ENCODE measurements at places on chromosomes 6 and 20.

- DNase-seq, result no peak
Measured at GRCh38 chr6:46288835-46289234, 118.1 kb upstream of the ENPP5 start.

DNA sequence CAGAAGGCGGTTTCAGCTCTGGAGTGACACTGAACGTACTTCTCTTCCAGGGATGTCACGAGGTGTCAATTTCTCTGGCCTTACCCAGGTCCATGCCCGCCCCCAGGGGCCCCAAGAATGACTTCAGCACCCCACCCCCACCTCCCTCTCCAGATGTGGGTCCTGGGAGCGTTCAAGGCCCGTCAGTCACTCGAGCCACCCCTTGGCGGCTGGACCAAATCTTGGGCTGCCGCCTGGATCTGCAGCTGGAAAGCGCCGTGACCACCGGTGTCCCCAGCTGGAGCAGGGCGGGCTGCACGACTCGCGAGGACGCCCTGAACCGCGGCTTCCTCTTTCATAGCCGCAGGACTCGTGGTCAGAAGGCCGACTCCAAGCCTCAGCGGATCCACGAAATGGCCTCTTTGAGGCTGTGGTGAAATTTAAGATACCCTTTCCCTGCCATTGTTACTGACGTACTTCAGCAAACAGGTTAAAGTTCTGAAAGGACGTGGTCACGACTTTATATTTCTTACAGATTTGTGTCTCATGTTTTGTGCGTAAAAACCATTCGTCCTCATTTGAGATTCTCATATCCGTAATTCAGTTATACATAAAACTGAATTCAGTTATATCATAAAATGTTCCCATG is 29.3 kb downstream of the TRIM38 start:
- DNase-seq, result peak; percentile 82

GRCh38 chr20:5845681-5846615 is 95.7 kb downstream of the SHLD1 start:
- no peak for DNase-seq

DNA sequence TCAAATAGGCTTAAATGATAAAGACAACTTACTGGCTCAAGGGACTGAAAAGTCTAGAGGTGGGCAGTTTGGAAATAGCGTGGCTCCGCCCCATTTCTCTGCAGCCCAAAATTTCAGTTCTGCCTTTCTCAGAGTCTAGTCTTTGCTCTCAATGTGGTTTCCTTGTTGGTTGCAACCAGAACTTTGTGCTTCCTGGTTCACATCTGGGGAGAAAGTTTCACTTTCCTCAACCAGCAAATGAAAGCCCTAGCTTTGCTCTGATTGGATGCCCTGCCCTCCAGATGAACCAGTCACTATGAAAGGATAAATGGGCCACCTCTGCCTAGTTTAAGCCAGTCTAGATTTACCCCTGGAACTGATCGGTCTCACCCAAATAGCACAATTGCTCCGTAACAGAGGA is 14.9 kb downstream of the SYCP2L start:
- no peak for DNase-seq

GRCh38 chr6:72382602-72383529 is 239.0 kb upstream of the KCNQ5 start:
- DNase-seq, result no peak

- DNase-seq, result no peak
Measured at GRCh38 chr6:166351715-166352285, 9.5 kb upstream of the SFT2D1 start.

DNA sequence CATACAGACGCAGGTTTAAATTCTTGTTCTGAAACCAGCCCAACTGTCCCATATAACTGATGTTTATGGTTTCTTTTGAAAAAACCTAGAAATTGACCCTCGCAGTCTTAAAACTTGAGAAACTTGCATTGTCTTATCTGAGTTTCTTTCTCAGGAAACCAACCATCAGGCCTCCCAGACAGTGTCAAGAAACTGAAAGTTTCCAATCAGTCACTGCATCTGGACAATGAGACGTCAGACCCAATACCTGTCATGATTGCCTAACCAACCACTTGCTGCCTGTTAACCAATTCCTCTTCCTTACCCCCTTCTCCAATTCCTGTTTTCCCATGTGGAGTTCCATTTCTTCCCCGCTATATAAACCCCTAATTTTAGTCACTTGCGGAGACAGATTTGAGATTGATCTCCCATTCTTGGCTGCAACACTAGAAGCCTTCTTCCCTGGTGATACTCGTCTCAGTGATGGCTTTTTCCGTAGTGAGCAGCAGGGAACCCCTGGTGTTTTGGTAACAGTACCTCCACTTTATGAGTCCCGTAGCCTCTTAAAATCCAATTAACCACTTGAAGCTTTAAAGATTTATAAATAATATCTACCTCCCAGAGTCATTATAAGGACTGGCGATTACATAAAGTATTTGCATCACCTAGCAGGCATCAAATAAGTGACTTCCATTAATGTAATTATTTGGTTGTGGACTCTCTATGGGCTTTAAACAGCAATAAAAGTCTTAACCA is 49.3 kb downstream of the GPR63 start:
- DNase-seq, result peak; percentile 1

- DNase-seq, result no peak
Measured at GRCh38 chr6:2791450-2791974, 26.3 kb downstream of the WRNIP1 start.

DNA sequence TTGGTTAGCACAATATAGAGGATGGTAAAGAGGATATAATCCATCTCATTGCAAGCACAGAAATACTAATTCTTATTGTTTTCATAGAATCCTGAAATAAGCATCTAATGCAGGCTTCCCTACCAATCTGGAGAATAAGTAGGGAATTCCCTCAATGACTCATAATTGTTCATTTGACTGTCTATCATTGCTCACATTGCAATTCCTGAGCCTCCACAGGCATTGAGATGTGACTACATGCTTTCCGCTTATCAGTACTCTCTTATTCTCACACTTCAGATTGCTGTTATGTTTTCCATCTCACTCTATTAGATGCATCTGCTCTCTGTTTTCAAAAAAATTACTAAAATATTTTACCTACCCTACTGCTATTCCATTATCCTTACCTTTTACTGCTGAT is 216.2 kb upstream of the PRSS16 start:
- DNase-seq, result no peak

DNA sequence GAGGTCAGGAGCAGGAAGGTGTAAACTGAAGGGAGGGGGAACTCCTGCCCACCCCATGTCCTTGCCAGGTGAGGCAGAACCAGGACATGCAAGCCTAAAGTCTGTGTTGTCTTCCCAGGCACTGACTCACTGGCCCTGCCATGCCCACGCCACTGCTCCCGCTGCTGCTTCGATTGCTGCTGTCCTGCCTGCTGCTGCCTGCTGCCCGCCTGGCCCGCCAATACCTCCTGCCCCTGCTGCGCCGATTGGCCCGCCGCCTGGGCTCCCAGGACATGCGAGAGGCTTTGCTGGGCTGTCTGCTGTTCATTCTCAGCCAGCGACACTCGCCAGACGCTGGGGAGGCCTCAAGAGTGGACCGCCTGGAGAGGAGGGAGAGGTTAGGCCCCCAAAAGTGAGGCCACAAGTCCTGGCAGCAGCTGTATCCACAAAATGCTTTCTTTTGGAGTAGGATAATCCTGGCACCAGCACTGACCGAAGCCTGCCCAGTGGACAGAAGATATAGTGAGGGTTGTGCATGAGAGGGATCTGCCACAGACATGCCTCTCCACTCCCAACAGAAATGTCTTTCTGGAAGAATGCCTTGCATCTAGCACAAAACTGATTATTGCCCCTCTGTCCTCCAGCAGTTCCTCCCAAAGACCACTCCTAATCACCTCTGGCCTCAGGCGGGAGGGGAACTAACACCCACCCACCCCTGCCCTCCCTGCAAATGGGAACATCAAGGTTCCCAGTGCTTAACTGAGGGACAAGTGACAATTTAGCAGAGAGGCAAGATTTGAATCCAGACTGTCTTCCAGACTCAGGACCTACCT is 812 bp downstream of the MYMX start:
- no peak for DNase-seq

DNA sequence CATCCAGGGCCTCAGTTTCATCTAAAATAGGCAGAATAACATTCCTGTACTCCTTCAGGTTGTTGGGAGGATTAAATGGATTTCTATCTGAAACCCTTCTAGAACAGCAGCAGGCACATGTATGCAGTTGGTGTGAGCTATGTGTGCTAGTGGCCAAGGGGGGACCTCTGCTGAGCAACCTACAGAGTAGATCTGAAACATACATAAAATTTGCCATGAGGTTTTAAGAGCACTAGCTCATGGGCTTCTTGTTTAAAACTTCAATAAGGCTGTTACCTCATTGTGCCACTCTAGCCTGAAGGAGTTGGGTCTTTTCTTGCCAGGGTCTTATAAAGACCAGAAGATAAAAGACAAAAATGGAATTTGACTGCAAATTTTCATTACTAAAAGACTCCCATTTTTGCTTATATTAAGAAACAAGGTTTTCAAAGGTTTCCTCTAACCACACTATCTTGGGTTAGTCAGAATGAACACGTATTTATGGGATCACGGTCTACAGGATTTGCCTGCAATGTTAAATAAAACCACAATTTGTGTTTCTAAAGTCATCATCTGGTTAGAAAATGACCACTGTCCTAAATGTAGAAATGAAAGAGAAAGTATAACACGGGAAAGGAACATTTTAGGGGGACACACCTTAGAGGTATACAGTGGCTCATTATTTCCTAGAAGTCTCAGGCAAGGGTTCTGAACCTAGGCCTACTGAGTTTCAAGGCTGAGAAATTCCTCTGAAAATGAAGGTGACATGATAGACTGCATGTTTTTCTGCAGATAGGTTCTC is 144.9 kb upstream of the OLIG3 start:
- no peak for DNase-seq

- DNase-seq, result no peak
Measured at GRCh38 chr6:169575821-169576220, 126.0 kb downstream of the WDR27 start.

DNA sequence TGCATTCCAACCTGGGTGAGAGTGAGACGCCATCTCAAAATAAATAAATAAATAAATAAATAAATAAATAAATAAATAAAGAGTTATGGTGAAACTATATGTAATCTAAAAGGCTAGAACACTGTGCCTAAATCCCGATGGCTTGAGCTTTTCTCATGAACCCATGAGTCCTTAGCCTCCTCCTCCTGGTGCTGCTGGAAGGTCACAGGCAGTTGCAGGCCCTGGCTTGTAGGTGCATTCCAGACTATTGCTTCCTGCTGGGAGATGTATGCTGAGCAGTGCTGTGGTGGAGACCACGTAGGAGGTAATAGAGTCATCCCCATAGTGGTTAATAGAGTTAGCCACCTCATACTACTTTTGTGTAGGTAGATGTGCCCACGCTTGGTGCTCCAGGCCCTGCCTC is 12.5 kb downstream of the PTK7 start:
- no peak for DNase-seq

GRCh38 chr6:139303185-139303584 is 11.4 kb upstream of the TXLNB start:
- no peak for DNase-seq

DNA sequence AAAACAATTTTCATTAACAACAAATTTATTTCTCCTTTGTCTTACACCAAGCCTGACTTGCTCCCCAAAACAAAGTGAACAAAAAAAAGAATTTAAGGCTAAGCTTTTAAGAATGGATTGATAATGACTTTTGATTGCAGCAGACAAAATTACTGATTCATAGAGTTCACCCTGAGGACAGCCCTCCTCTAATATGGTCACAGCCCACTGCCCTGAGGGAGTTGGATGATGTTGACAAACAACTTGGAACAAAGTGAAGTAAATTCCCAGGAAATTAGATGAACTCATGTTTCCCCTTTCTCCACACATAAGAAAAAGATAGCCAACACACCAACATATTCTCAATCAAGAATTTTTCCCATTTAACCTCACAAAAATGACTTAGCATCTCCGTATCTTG is 7.7 kb upstream of the ISM1 start:
- no peak for DNase-seq

GRCh38 chr20:5181958-5182357 is 55.1 kb downstream of the CDS2 start:
- no peak for DNase-seq
